ENCODE measurements at places on chromosomes 12 and 14.

- no peak for DNase-seq
Measured at GRCh38 chr14:65071544-65071943, 30.8 kb downstream of the MAX start.

DNA sequence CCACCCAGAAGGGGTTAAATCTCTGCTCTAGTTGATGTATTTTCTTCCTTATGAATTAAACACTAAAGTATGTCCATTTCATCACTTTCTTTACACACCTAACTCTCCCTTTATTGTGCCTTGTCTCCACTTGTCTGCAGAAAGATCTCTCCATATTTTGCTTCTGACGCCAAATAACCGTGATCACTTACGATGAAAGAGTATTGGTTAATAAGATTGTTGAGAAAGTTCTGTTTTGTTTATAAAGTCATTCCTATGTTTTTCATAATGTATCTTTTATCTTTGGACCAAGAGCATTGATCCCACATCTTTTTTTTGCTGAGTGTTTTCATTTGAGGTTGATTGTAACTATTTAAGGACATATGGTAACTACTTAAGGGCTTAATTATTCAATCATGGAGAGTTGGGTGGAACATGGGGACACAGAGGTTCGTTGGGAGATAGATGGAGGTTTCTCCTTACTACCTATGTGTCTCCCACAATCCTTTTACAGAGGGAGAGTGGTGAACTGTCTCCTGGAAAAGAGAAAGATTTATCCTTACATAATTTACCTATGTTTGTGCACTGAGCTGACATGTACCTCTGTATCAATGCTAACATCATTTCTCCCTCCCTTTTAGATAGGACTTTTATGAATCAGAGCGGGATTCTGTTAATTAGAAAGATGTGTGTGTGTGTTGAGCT lies 120.7 kb upstream of the SLC38A2 start:
- no peak for DNase-seq

DNA sequence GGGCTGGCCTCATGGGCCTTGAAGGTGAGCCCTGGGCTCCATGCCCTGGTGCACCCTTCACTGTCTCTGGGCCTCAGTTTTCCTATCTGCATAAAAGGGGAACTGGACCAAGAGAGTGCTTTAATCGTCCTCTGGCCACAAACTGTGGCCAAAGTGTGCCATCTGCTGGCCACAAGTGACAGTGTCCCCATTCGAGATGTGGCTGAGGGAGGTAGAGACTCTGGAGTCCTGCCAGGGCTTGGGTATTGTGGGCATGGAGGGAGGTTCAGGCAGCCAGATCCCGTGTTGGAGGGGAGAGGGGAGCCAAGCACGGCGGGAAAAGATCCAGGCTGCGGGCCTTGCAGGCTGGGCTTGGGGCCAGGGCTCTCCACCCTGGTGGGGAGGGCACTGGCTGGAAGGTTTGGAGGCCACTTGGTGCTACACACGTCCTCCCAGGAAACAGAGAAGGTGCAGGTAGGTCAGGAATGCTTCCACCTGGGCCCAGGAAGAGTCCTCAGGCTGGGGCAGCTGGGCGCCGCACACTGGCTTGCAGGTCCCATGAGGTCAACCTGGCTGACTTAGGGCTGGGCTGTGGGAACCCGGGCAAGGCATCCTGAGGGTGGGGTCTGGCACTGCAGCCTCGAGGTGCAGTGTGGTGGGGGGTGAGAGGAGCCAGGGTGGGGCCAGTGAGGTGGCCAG lies 7.3 kb upstream of the KIF26A start:
- DNase-seq, result peak; percentile 95

GRCh38 chr12:96327889-96328288 lies 72.3 kb downstream of the CDK17 start:
- no peak for DNase-seq

- no peak for DNase-seq
Measured at GRCh38 chr14:91138511-91139359, 24.9 kb downstream of the DGLUCY start.

DNA sequence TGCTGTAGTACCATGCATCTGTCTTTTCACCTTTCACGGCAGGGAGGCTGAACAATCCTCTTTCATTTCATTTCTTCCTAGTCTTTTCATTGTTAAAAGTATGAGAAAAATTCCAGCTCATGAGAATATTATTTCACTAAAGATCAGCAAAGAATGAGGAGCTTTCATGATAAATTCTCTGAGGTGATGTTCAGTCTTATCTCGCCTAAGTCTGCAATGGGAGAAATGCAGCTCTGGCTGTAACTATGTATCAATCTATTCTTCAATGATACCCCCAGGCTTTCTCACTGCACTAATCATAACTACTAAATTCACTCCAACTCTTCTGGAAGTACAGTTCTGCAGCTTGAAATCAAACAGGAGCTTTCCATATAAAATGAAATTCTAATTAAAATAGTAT lies 15.7 kb downstream of the FOXG1 start:
- no peak for DNase-seq
